ENCODE measurements at places on chromosomes 12 and 14.

GRCh38 chr12:12010277-12011039 lies 60.3 kb upstream of the BCL2L14 start:
- no peak for DNase-seq

GRCh38 chr12:108066583-108067577 lies 62.2 kb upstream of the WSCD2 start:
- DNase-seq, result peak; percentile 18

DNA sequence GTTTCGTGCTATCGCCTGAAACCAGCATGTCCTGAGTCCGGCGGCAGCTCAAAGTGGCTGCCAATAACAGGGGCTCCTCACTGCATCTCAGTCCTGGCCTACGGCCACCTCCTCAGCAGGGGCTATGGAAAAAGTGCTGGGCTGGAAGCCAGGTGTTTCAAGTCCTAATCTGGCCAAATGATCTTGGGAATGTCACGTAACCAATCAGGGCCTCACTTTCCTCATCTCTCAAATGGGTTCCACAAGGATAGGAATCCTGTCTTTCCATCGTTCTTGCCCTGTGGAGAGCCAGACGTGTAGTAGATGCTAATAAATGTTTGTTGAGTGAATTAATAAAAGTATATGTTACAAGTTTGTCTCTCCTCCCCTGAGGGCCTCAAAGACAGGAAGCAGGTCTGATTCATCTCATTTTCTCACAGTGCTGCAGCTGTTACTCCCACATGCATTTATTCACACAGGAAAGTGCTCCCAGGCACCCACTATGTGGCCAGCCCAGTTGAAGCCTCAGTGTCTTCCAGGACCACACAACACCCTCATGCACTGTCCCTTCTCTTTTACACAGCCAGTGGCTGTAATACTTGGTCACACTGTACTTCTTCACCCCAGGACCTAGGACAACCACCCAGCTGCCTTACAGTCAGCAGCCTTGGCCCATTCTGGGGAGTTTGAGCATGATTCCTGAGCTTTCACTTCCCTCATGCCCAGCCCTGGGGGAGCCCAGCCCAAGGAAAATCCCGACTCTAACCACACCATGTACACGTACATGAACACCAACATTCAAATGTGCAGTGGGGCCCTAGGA lies 5.0 kb downstream of the CMKLR1 start:
- no peak for DNase-seq

DNA sequence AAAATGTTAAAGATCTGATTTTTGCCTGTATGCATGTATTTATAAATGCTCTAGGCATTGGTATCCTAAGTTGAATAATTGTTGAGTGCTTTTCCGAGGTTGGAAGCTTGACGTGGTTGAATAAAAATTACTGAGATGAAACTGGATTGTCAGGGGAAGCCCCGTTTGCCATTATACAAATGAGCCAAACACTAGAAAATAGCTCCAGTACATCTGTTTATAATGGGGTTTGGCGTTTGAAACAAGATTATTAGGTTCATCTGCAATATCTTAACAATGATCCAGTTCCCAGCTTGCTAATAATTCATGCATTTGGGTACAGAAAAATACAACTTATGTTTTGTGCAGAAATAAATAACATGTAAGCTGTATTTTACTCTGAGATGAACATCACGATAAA lies 789.6 kb downstream of the GALC start:
- DNase-seq, result no peak

- peak; percentile 14 for DNase-seq
Observed at GRCh38 chr12:114955414-114956014, 271.5 kb upstream of the TBX3 start.

- DNase-seq, result no peak
Observed at GRCh38 chr12:2387103-2387834, 334.5 kb downstream of the CACNA1C start.

GRCh38 chr12:24681570-24681969 lies 267.3 kb downstream of the BCAT1 start:
- no peak for DNase-seq

DNA sequence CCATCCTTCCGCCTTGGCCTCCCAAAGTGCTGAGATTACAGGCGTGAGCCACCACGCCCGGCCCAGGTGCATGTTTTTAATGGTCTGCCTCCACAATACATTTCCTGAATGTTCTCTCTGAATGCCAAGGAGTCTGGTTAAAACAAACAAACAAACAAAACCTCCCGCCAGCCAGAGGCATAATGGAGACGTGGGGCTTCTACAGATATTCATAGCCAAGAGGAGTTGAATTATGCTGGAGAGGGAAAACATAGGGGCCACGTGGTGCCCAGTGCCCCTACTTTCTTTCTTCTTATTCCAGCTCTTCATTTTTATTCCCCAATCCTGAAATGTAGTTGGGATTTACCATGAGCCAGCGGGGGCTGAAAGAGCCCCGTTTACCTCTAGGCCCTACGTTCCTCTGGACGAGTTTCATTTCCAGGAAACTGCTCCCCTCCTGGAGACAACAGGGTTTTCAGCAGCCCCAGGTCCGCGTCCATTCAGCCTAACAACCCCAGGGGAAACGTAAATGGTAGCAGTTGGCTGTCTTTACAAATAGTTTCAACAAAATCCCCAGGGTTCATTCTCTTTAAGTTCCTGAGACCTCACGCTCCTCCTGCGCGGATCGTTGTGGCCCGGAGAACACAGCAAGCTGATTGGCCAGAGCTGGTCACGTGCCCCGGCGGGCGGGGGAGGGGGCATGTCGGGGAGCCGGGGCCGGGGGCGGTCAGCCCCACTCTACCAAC lies 108.5 kb upstream of the ESRRB start:
- DNase-seq, result no peak

DNA sequence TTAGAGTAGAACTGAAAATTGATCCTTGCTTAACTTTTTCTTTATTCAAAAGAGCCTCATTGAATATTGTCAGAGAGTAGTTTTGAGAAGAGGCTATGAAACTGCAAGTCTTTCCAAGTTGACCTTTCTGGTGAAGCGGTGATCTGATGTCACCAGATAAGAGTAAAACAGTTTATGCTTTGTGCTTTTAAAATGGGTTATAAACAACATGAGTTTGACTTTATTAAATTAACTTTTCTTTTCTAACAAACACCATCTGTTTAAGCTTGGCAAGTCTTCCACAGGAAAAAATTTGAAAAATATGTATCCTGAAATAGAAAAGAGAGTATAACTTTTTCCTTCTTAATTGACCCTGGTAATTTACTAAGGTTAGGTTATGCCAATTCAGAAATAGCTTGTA lies 408.7 kb upstream of the NOVA1 start:
- DNase-seq, result no peak

DNA sequence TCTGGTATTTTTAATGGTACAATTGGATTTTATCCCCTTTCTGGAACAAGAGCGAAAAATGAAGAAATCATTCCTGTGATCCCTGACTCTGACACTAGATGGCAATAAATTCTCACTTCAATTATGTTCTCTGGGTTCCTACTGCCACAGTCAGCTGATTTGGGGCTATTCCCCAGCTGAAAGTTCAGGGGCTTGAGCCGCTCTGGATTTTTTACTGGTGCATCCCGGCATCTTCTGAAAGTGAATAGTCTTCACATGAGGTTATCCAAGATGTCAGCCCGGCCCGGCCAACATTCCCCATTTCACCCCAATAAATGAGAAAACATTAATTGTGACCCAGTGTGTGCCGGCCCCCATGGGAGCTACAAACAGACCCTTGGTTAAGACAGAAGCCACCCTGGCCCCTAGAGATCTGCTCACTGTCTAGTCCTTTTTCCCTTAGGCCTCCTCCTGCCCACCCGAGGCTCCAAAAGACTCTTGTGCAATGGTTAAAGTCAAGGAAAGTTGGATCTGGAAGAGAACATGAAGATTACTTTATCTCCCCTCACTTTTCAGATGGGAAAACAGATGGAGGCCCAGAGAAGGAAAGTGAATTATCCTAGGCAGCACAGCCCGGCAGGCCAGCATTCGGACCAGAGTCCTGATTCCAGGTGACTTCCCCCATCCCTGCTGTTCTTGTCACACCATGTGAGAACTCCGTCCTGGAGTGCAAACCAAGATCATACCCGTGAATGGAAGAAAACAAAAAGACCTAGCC lies 20.8 kb downstream of the CKAP4 start:
- peak; percentile 68 for DNase-seq

DNA sequence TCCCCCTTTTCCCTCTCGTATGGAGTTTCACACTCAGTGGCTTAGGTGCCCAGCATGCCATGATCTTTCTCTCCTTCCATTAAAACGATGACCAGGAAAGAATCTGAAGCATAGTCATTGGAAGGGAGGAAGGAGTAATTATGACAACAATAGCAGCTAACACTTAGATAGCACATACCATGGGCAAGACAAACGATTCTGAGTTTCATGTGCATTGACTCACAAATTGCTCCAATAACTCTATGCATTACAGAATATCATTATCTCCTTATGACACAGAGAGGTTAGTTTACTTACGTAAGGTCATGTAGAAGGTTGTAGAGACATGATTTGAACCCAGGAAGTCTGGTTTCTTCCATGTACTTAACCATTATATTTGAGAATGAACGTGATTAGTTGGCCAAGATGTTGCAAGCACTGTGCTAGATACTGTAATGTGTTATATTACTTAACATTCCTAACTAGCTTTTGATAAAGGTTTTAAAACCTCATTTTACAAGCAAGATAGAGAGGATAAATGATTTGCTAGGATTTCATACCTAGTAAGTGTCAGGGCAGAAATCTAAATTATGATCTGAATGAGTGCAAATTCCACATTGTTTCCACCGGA lies 162.4 kb downstream of the CAND1 start:
- DNase-seq, result no peak

- DNase-seq, result no peak
Observed at GRCh38 chr12:7934091-7934888, 1.7 kb downstream of the SLC2A3 start.

DNA sequence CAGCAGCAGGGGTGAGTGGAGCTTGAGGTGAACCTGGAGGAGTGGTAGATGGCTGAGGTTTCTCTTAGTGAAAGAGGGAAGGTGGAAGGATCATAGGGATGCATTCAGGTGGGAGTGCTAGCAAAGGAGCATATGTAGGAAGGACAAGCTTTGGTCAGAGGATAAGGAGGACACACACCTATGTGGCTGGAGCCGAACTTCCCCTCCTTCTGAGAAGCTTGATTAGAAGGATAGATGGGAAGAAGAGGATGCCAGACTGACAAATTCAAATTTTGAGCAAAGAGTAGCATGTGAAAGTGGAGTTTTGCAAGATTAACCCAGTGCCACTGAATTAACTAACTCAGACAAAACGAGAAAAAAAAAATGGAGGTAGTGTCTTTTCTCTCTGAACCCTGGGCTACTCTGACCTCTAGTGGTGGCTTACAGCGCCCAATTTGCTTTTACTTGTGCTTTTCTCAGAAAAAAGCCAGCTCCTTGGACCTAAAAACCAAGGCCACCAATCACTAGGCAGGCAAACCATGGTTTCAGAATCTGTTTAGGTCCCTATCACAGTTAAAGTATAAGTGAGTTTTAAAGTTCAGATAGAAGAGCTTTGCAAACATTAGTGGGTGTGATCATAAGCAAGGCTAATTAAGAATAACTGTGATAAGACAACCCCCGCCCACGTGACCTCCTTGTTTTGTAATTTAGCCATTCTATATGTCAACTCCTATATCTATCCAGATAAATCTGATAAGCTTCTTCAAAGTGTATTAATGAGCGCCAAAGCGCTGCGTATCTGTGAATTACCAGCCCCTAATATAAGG lies 15.5 kb downstream of the EMP1 start:
- DNase-seq, result peak; percentile 76

- no peak for DNase-seq
Observed at GRCh38 chr12:103676893-103677292, 89.8 kb downstream of the STAB2 start.

GRCh38 chr14:20612403-20612802 lies 21.2 kb upstream of the RNASE12 start:
- DNase-seq, result no peak

DNA sequence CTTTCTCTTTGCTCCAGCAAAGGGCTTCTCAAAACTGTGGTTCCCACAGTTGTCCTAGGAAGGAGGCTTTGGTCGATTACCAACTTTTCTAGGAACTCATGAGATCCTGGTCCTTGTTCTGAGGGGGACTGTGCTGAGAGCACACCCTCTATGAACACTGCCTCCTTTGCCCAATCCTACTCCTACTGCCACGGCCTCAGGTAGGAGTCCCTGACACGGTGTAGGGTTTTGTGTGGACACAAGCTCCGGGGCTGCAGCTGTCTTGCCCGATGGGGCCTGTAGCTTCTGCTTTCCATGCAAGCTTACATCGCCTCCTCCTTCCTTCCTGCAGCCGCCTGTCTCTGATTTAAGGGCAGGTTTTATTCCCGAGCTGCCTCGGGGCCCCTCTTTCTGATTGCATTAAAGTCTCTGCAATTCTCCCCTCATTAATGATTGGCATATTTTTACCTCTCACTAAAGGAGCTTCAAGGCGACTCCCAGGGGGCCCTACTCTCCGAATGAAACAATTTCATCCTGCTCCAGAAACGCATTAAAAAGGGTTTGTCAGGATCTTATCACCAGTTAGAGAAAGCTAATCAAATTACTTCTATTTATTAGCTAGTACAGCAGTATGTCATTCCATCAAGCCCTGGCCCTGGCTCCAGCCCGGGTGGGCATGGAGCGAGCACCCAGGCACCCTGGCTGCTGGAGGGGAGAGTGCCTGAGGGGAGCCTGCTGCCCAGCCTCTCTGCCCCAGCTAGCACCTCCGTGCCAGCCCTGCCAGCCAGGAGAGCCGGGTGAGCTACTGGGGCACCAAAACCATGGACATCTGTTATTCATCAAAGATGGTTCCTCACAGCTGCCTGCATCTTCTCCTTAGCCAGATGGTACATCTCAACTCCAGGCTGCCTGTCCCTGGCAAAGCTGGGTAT lies 38.0 kb upstream of the ESRRB start:
- no peak for DNase-seq

DNA sequence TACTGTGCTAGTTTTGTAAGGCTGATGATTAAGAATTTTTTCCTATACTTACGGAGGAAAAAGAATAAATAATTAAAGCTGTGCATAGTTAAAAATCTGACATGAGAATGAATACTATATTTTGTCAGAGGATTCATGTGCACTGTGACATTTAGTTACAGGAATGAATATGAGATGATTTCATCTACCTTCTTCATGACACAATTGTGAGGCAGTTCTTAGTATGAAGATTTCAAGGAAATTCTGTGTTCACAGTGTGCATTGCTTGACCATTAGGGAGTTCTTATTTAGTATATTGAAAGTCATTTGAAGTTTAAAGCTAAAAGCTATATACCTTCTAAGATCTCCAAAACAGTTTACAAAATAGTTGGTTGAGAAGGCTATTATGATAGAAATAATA lies 70.1 kb downstream of the ATF7IP start:
- DNase-seq, result no peak

DNA sequence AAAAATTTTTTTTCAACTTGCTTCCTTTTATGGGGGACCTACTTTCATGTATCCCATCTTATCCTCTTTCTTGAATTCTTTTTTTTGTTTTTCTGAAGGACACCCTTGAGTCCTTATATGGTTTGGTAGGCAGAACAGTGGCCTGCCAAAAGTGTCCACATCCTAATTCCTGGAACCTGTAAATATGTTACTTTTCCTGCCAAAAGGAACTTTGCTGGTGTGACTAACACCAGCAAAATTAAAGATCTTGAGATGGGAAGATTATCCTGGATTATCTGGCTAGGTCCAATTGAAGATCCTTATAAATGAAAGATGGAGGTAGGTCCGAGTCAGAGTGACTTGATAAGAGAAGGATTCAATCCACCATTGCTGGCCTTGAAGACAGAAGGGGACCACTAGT lies 5.3 kb downstream of the NUBPL start:
- DNase-seq, result no peak

Measured in LoVo (cell line).